NCI-H187 treated with DMSO at 0.1 percent for 48 hours (cell line): ENCODE measurements at places on chromosomes 4 and X.

GRCh38 chrX:119467842-119468550, at the start of gene SLC25A5:
Gene SLC25A5, plus strand, starts transcription at chrX:119468444. Its CDS starts 72 bp downstream, at chrX:119468516.
- peak; percentile 73 for DNase-seq

DNA sequence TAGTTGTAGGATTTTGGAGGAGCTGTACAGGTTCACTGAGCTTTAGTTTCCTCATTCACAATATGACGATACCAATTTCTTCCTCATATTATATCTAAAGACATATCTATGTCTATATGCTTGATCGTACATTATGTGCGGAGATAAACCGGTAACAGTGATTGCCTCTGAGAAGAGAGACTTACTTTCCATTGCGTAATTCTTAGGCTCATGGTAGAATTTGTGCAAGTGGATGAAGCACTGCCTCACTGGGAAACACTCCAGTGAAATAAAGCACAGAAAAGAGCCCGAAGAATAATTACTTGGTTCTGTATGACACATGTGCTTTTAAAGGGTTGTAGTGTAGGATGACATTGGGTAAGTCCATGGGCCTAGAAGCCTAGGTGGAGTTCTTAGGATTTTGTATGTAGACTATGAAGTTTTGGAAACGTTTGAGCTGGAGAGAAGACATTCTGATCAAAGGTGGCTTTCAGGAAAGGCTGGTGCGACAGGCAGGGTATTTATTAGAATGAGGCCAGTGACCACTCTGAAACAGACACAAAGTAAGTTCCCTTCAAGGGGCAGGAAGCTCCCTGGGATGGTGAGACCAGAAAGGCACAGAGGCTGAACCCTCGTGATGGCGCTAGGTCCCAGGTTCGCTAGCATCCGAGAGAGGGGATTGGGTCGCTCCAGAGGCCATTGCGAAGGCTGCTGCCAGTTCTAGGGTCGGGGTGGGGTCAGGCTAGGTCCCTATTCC, 649 bp upstream of the VBP1 start:
- no peak for DNase-seq

DNA sequence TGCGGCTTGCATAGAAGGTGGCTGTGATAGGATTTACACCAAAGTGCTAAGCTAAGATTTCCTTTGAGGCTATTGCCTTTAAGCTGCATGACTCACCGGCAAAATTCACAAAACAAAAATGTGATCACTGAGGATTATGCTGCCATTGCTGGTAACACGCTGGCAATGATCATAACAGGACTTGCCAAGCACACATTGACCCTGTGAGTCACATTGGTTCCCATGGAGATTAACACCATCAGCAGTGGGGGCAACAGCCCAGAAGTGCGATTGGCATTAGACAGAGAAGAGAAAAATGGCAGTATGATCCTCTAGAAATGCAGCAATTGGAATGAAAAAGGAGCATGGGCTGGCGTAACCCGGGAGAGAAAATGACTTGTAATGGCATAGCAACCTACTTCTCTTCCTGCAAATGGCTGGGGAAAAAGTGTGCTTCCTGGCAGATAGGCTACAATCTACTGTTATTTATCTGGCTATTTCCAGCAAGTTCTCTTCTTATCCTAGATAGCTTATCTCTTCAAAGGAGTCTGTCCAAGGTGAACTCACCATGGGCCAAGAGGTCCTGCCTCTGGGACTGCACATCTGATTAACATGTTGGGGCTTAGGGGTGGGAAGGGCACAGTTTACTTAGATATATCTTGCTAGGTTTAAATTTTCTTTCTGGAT, 314.2 kb upstream of the IGFBP7 start:
- DNase-seq, result no peak

DNA sequence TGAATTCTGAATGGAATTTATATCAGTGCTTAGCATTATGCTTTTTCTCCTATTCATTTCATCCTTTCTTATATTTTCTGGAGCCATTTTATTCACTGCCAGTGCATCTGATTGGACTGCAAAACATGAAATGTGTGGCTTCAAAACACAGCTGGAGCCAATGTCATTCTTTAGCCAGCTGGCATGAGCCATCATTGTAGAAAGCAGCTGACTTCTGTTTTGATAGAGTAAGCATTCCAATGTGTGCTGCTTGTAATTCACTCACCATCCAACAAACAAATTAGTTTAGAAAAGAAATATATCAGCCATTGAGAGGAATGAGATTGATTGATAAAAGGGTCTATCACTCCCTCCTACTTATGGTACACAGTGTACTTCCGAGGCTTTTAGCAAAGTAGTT, 2616.0 kb downstream of the ARAP2 start:
- no peak for DNase-seq

- DNase-seq, result no peak
Observed at GRCh38 chr4:181646864-181647263, 596.3 kb upstream of the TENM3 start.

DNA sequence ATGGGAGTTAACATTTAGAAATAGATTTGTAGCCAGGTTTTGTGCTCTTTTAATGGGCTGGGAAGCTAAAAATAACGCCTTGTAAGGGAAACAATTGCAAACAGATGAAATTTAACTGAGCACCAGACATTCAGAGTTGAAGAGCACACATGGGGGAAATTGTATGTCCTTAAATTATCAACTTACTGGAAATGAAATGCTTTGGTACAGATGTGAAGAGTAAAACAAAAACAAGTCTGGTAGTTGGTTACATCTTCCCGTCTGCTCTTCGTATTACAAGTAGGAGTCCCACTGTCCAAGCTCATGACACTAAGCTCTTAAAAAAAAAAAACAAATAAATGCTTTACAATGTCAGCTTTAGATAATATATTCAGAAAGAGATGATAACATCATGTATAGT, 59.5 kb upstream of the RPA4 start:
- DNase-seq, result no peak

DNA sequence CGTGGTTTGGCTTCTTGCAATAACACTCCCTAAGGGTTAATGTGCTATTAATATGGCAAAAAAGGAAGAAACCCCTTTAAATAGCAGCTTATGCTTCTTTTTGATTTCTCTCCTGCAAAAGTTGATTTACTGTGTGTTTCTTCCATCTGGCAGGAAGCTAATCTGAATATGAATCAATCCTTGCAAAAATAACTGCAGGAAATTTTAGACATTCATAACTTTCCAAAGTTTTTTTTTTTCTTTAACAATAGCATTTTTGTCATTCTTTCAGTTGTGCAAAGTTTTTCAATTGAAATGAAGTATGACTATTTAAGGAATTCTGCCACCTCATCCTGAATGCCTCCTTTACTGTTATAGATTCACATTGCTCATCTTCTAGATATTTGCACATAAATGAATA, 115.6 kb downstream of the SPANXA1 start:
- no peak for DNase-seq

DNA sequence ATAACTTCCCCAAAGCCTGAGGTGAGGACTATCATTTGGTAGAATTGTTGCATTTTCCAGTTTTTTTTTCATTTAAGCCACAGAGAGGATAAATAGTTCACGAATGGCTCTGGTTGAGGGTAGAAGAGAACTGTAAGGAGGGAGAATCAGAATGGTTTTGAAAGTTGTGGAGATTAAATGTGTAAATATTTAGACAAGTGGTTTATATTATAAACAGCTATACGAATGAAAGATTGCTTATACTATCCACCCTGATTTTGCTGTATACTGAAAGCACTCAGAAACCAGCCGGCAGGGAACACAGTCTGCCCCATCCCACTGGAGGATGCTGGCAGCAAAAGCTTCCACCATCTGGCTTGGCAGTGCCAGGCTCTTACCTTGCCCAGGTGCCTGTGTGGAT, 341.1 kb downstream of the RAPGEF2 start:
- no peak for DNase-seq

- DNase-seq, result no peak
Observed at GRCh38 chr4:176306837-176307665, 12.7 kb upstream of the SPCS3 start.

DNA sequence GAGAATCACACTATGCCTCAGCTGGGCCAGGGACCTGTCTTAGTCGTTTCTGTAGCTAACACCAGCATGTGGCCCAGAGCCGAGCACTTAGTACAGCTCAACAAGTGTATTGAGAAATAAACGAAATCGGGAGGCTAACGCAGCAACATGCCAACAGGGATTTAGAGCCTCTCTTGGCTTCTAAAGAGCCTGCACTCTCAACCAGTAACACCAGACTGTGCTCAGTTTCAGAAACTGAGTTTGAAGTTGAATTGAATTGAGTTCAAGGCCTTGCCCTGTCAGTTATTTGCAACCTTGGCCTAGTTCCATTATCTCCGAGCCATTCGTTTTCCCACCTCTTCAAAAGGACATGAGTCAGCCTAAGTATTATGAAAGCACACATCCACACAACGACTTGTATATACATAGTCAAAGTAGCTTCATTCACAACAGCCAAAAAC, 71.3 kb upstream of the LDB2 start:
- no peak for DNase-seq

DNA sequence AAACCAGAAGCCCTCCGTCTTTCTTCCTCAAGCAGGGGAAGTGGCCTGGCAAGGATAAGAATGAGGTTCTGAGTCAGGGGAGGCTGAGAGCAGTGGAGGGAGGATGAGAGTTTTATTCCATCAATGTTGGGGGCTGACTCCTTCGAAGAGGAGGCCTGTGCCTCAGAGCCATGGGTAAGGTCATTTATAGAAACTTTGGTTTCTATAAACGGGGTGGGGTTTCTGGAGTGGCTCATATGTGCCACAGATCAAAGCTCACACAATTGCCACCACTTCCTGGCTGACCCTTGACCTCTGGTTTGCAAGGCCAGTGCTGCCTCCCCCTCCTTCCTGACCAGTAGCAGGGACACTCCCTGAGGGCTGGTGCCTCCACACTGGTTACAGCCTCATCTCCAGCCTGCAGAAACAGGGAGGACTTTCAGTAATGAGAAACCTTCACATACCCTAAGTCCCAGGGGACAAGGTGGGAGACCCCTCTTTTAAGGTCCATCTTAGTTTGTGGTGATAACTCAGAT, 166.0 kb downstream of the PDGFRA start:
- DNase-seq, result no peak

GRCh38 chr4:48604527-48604926, 114.5 kb downstream of the ZAR1 start:
- peak; percentile 61 for DNase-seq

DNA sequence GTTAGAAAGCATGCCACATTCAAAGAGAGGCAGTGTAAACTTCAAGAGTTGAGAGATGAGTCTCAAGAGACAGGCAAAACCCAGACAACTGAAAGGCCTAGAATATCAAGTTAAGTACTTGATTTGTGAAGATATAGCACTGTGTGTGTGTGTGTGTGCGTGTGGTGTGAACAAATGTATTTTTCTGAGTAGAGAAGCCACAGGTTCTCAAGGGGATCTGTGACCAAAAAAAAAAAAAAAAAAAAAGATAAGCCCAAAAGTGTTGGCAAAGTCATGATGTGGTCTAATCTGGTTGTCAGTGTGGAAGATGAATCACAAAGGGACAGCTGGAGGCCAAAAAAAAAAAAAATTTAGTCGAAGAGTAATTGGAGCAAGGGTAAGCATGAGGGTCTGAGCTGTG, 3.9 kb downstream of the RIPPLY1 start:
- no peak for DNase-seq

DNA sequence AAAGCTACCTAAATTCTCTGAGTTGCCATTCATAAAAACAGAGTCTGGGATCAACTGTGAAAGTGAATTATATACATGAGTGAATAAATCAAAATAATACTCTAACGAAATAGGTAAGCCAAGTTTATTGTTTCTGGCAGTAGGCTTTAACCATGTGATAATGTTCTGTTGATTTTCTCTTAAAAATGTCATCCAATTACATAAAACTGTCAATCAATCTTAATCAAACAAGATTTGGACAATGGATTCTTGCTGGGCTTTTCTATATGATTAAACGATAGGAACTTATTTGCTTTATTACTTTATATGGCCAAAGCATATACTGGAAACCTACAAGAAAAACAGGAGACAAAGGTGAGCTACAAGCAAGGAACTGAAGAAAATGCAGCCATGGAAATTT, 148.8 kb downstream of the INPP4B start:
- DNase-seq, result no peak

DNA sequence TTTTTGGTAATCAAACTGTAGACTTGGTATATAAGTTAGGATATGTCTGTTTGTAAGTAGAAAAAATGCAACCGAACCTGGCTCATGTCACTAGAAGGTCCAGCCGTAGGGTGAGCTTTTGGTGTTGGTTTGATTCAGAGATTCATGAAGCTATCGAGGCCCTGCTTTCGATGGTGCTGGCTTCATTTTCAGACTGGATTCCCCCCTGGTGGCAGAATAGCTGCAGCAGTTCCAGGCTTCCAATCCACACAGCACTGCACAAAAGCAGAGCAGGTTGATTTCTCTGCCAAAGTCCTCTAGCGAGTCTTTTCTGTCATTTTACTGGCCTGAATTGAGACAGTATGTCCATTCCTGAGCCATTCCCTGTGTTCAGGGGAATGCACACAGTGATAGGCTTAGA, 33.1 kb downstream of the PDK3 start:
- no peak for DNase-seq

GRCh38 chrX:118117741-118118140, 1.1 kb upstream of the KLHL13 start:
- no peak for DNase-seq

GRCh38 chr4:98516441-98517217, 141.8 kb downstream of the TSPAN5 start:
- no peak for DNase-seq

- no peak for DNase-seq
Observed at GRCh38 chr4:131207589-131207988, 1941.5 kb upstream of the PCDH10 start.

GRCh38 chrX:39484159-39485068, 613.3 kb downstream of the BCOR start:
- DNase-seq, result no peak

DNA sequence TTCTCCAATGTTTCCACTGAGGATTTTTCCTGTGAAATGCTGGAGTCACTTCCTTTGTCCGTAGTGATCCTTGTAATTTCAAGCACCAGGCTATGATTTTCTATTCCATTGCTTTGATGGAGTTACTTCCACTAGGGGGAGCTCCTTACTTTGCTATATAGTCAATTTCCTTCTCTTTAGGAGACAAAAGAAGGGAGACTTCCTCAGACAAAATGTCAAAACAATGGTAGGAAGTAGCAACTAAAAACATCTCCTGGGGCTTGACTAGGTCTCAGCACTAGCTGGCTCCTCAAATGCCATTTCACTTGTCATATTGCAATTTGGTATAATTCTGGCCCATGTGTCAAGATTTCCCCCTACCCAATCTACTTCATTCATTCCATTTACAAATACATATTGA, 24.1 kb downstream of the ZCCHC12 start:
- peak; percentile 5 for DNase-seq
